ENCODE measurements at places on chromosomes 2 and 18.

- DNase-seq = peak; percentile 85
Measured at GRCh38 chr2:231666171-231667095, 41.9 kb upstream of the PTMA start.

- DNase-seq = no peak
Measured at GRCh38 chr2:175181877-175182308, 383 bp upstream of the ATP5MC3 start.

DNA sequence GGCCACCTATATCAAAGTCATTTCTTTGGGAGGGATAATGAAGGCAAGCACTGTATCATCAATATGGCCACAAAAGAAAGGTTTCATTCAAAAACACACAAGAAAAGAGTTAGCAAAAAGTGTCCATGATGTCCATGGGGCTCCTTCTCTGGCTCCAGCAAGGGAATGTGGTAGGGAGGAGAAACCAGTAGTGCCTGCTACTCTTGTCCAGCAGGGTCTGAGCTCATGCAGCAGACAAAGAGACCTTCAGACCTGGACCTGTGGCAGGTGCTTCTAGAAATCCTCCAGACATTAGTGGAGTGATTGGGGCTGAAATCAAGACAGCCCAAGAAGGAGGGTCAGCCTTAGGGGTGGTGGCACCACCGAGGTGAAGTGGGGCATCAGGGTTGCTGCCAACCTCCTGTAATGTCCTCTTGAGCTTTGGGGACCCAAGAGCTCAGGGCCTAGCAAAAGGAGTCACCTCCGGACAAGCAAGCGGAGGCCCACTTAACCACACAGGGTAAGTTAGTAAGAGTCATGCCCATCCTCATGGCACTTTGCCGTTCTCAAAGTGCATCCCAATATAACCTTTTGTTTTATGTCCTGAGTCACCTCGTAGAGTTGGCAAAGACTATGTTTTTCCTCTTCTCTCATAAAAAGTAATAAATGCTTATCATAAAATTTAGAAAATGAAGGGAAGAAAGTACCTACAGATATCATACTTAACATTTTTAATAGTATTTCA lies 112.6 kb upstream of the YPEL5 start:
- no peak for DNase-seq

- DNase-seq = no peak
Measured at GRCh38 chr18:57107140-57107832, 39.6 kb upstream of the BOD1L2 start.

- peak; percentile 36 for DNase-seq
Measured at GRCh38 chr2:229313591-229313990, 42.5 kb upstream of the PID1 start.

Data from GM04503 (cell line).